Hypothalamus (tissue), 51 donors: ENCODE measurements at places on chromosomes 2 and 18.

- DNase-seq, result no peak
Measured at GRCh38 chr2:1675633-1676032, 68.7 kb downstream of the PXDN start.

DNA sequence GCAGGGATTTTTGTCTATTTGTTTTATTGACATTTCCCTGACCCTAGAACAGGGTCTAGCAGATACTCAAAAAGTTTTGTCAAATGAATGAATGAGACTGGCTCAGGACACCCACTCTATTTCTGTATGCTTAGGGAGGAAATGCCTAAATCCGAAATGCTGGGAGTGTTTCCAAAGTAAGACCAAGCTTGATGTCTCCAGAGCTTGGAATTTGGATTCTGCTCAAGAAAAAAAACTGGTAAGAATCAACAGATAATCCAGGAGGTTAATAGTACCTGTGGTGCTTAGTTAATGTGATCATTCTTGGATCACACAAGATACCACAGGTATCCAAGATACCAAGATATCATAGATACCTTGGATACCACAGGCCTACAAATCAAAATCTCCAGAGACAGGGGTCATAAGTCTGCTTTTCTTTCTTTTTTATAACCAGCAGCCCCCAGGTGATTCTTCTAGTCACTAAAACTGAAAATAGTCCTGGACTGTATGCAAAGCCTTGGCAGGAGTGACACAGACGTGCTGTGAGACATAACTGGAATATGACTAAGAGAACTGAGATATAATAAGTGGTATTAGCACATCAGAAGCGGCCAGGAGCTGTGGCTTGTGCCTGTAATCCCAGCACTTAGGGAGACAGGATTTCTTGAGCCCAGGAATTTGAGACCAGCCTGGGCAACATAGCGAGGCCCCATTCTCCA, 39.9 kb upstream of the SP3 start:
- DNase-seq, result no peak

- DNase-seq, result no peak
Measured at GRCh38 chr2:95372845-95373244, 29.7 kb upstream of the FAHD2A start.

DNA sequence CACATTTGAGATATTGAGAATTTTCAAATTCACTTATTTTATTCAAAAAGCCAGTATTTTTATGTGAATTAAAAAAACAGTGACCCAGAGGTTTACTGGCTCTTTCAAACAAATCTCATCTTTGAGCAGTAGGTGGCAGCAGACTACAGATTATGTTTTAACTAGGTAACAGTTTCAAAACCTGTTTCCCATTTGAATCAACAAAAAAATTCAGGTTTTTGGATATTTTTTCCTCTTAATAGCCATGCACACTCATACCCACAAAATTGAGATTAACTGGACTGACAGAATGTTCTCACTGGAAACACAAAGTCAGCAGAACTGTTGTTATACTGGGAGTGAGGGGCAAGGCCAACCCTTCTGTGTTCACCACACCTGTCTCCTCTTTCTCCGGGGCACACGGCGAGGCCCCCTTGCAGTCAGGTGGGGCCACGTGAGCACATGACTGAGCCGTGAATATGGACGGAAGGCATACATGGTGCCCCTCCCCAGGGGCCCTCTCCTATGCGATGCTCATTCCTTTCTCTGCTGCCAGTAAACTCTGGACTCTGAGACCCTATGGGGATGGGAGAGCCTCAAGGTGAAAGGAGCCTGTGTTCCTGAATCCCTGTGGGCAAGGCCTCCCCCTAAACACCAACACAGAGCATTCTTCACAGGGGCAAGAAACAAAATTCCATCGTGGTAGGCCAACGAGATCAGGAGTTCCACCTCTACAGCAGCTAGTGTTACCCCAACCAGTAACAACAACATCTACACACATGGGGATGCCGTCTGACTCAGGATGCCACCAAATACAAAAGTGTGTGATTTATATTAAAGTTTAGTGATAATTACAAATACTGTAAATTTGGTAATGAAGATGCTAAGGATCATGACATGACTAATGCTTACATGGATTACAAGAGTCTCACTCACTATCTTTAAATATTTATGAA, 80.4 kb downstream of the LPIN2 start:
- DNase-seq, result no peak

DNA sequence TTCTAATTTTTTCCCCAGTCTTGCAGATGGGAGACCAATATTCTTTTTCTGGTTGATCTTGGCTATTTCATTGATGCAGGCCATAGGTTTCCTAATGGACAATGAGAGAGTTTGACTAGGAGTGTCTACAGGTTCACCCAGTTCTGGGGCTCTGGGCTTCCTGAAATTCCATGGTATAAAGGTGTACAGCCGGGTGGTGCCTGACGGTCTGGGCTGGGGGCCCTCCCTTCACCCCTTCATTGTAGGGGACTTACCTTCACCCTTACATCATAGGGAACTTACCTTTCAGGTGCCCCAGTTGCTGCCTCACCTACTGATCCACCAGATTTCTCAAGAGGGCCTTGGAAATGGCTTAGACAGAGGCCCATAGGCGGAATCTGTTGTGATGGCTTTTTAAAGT, 13.0 kb upstream of the LAPTM4A start:
- no peak for DNase-seq

DNA sequence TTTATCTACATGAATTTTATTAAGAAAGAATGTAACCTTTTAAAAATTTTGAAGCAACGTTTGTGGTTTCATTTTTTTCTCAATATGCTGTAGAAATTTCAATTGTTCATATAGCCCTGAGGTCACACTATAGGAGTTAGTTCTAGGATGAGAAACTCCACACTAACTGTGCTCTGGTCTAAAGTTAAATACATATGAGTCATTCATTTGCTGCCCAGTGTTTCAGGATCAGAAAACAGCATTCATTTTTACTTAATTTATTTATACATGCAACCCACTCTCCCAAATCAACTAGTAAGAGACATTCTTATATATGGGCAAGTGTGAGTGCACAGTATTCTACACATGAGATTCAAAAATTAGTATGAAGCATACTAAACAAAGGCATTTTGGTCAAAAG, 137.9 kb downstream of the DOCK10 start:
- no peak for DNase-seq

GRCh38 chr2:148542614-148543013, 101.9 kb upstream of the EPC2 start:
- DNase-seq, result no peak

- DNase-seq, result no peak
Measured at GRCh38 chr2:61158356-61158955, 3.5 kb upstream of the C2orf74 start.

DNA sequence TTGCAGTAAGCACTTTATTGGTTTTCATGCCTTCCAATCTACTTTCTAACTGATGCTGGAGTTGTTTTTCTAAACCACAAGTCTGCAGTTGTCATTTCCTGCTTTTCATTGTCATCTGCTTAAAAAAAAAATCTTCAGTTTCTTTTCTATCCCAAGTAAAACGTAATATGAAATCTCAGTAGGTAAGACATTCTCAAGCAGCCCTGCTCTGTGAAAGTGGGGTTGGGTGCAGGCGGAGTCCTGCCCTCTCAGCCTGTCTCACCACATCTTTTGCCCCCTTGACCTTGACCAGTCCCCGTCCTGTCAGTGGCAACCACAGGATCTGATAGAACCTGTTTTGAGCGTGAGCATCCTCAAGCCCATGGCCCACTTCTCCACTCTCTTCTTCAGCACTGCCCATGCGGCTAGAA, 80.0 kb upstream of the CPO start:
- DNase-seq, result no peak

- no peak for DNase-seq
Measured at GRCh38 chr2:68744366-68744912, 9.8 kb downstream of the ARHGAP25 start.
